Thoracic aorta (tissue), 2 donors: ENCODE measurements at places on chromosomes 6 and 20. TPM values are rescaled to one million over a fixed set of nuclear protein-coding genes. Genes with fewer than 3 reads are reported as not detected.

DNA sequence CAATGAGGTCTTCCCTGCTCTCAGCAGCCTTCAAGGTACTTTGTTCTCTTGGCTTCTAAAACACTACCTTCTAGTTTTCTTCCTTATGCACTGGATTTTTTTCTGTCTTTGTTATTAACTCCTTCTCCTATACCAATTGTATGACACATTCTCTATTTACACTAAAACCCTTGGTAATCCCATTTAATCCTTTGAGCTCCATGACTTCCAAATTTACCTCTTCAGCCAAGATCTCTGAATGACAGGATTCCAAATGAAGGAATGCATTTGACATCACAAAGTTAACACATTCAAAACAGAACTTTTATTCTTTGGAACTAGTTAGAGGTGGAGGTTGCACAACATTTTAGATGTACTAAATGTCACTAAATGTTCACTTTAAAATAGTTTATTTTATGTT lies 86.6 kb upstream of the SAMD5 start:
- H3K36me3 ChIP-seq, result no peaks in the 10 kb centered on the region
- H3K27me3 ChIP-seq, result no peaks in the 10 kb centered on the region
- DNase-seq, result no peak
- H3K4me1 ChIP-seq, result no peaks in the 10 kb centered on the region

- H3K27ac ChIP-seq, result peak overlapping the region; percentile 63
- peak; percentile 54 for DNase-seq
- no peaks in the 10 kb centered on the region for H3K36me3 ChIP-seq
- H3K27me3 ChIP-seq, result no peaks in the 10 kb centered on the region
- peaks cover 28% of the 10 kb centered on the region for H3K4me1 ChIP-seq
Measured at GRCh38 chr20:11229772-11230171, 556.0 kb upstream of the JAG1 start.

DNA sequence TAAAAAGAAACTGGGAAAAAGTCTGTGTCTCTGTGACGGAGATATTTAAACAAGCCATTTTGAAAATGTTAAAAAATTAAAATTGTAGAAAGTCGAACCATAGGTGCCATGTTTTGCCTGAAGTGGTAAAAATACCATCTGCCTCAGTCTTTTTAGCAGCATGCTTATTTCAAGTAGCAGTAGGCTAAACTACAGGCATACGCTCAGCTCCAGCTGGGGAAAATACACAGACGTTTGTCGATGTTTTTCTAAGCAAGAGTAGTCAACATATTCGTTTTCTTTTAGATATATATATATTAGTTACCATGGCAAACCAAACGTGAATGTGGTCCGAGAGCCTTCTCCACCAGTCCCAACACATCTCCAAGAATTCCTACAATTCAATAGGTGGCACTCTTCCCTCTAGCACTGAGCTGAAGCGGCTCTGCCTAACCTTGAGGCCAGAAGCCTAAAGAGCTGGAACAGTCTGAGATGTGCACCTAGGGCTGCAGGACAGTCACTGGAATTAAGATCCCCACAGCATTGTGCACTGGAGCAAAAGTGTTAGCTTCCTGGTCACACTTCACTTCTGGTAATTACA lies 70.2 kb upstream of the BEND3 start:
- DNase-seq, result no peak
- H3K4me3 ChIP-seq, result no peak overlapping the region
- no peaks in the 10 kb centered on the region for H3K27me3 ChIP-seq
- H3K4me1 ChIP-seq, result no peaks in the 10 kb centered on the region

- DNase-seq, result no peak
- no peaks in the 10 kb centered on the region for H3K27me3 ChIP-seq
- H3K4me1 ChIP-seq, result no peaks in the 10 kb centered on the region
- no peak overlapping the region for H3K4me3 ChIP-seq
- no peak overlapping the region for H3K27ac ChIP-seq
Measured at GRCh38 chr6:7252390-7252789, 60.6 kb downstream of the SSR1 start.

Gene C4B
- total RNA-seq, result 44.3 TPM

GRCh38 chr6:85642774-85643536 lies at the start of gene SYNCRIP:
SYNCRIP (minus strand) TSS chr6:85642886; CDS start chr6:85641439, 1,447 bp downstream.
- peak within 1 kb of the TSS; percentile 99 for H3K27ac ChIP-seq
- peak; percentile 94 for DNase-seq
- no peaks in the 10 kb centered on the region for H3K27me3 ChIP-seq
- H3K36me3 ChIP-seq, result no peaks in the 10 kb centered on the region
- H3K4me3 ChIP-seq, result peak within 1 kb of the TSS; percentile 80

DNA sequence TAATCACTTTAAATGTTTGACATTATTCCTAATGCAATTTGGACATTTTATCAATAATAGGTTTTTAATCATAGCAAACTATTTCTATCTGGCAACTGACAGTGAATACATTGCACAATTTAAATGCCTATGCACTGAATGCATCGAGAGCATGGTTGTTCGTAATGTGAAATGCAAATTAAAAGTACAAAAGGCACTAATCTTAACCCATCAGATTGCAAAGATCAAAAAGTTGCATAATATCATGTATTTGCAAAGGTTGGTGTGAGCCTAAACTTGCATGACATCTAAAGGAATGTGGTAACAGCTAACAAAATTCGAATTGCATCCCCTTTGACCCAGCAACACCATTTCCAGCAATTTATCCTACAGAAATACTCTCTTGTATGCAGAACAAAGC lies 469.9 kb upstream of the IRAK1BP1 start:
- no peak overlapping the region for H3K27ac ChIP-seq
- H3K4me1 ChIP-seq, result no peaks in the 10 kb centered on the region
- no peaks in the 10 kb centered on the region for H3K36me3 ChIP-seq
- no peak for DNase-seq
- no peaks in the 10 kb centered on the region for H3K27me3 ChIP-seq

- H3K4me3 ChIP-seq, result peak overlapping the region; percentile 1
- H3K4me1 ChIP-seq, result no peaks in the 10 kb centered on the region
- H3K27me3 ChIP-seq, result no peaks in the 10 kb centered on the region
- no peaks in the 10 kb centered on the region for H3K36me3 ChIP-seq
- DNase-seq, result no peak
Measured at GRCh38 chr6:107822176-107823046, 1.7 kb downstream of the SCML4 start.
